Stimulated activated CD4-positive, alpha-beta T cell treated with anti-CD3 and anti-CD28 coated beads, Interleukin-4, amount 100 ng/mL, for 1 hour (primary cell): ENCODE measurements at places on chromosomes 7 and 10.
A peak's percentile ranks its signal among the peaks of the same experiment; 100 is the strongest.

GRCh38 chr7:112982441-112983063, 104.1 kb downstream of the GPR85 start:
- DNase-seq = no peak

DNA sequence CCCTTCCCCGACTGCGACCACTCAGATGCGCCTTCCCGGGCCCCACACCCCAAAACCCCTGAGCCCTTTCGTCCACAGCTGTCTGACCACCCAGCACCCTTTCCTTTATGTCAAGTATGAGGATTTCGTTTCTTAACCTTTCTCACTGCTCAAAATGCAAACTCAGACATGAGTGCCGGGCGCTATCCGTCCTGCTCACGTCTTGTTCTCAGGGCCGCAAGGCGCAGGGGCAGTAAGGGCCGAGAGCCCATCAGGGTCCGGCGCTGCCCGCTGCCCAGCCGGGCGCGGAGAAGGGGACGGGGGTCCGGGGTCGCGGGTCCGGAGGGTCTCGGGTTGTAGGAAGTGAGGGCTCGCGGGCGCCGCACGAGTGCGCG, 670 bp upstream of the RBM33 start:
- no peak for DNase-seq

- DNase-seq = no peak
These were observed 675.3 kb downstream of the INHBA start for GRCh38 chr7:41027428-41028115.

DNA sequence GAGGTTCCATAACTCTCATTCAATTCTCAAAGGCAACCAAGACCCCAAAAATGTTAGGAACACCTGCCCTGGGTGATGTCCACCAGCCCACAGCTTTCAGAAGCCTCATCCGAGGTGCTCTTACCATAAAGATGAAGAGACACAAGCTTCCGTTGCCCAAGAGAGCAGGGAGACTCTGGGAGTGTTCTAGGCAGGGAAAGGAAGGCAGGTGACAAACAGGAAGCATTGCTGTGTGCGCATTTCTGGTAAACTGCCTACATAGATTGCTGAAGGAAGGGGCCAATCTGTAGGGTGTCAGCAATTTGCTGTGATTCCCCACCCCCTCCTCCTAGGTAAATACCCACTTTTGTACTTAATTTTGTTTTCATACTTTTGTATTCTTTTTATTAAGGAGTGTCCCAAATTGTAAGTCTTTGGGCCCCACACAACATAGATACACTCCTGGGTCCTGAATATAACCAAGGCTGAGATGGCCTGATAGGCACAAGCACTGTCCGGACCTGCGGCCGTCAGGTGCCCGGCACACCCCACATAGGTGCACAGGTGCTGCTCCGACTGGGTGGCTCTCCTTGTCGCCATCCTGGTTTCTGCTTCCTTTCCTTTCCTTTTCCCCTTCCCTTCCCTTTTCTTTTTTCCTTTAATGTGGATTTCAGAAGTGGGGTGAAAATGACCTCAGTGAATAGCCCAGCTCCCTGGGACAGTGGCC, 51.4 kb upstream of the SMNDC1 start:
- DNase-seq = no peak

DNA sequence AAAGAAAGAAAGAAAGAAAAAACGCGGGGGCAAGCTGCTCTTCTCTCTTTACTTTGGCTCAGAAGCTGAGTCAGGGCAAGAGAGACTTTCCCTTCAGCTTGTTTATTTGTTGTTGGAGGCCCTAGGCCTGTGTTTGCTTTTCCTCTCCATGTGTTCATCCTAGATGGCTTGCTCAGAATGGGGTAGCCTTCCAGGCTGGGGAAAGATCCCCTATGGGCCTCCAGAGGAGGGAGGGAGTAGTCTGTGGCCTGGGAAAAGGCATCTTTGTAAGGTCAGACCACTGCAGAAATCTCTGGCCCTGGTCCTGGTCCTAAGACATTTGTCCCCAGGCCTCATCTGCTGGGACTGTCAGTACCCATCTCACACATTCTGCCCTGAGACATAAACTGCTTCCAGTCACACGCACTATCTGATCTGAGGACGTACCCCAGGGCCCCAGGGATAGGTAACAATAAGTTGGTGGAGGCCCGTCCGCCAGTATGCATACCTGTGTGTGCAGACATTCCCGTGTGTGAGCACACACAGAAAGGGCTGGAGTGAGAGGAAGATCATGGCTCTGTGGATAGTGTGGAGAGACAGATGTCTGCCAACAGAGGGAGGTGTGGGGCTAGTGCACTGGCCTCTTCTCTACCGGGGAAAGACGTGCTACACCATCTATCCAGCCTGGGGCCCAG, 4.9 kb upstream of the SCD start:
- peak; percentile 38 for DNase-seq

DNA sequence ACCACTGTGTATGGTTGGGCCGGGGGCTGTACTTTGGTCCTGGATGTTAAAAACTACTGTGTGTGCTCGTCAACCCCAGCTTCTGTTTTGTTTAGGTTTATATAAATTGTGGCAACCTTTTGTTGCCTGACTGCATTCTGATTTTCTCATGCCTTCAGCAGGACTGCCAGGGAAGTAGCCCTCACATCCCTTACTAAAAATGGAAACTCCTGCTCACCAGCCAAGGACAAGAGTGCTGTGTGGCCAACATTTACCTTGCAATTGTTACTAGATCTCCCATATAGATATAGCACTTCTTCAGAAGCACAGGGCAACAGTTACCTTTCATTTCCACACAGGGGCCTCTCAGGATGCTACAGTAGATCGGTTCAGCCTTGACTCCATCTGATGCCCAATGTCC, 174.4 kb downstream of the TAX1BP1 start:
- no peak for DNase-seq

GRCh38 chr7:135980665-135981180, 3.6 kb upstream of the MTPN start:
- peak; percentile 10 for DNase-seq

DNA sequence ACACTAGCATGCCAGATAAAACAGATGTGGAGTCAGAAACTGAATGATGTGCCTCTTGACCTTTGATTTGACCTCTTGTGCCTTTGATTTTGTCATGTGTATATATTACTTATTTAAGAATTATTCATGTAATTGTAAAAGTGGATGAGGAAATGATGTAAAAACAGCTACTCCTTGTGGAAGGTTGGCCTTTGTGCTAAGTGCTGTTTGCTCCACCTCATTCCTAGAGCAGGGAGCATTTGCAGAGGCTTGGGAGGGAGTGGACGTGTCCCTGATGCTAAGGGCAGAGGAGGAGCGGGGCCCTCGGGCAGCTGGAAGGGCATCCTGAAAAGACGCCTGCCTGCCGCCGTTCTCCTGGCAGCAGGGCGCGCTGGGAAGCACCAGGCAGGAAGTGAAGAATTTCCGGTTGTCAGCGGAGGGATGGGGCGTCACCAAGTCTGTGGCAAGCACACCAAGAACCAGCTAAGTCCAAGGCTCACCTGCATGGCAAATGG, 197.6 kb upstream of the ZNF32 start:
- DNase-seq = peak; percentile 25

DNA sequence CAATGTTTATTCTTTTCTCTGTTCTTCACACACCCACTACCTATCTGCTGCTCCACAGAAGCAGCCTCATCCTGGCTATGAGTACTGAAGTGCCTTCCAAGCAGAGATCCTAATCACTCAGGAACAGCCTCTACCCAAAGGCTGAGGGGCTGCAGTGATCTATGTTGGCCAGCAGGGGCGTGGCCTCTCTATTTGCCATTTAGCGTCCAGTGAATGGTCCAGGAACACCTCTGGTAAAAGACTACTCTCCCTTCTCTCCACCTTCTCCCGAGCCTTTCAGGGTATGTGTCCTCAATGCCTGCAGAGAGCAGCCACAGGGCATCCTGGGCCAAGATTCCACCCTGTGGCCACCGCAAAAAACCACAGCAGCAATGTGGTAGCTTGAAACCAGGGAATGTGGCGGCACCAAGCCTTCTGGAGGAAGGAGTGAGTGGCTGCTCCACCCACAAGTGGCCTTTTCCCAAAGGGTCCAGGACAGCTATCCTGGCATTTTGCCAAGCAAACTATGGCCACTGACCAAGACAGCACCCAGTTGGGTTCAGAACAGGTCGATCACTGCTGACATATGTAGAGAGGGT, 70.9 kb downstream of the SYPL1 start:
- peak; percentile 23 for DNase-seq

DNA sequence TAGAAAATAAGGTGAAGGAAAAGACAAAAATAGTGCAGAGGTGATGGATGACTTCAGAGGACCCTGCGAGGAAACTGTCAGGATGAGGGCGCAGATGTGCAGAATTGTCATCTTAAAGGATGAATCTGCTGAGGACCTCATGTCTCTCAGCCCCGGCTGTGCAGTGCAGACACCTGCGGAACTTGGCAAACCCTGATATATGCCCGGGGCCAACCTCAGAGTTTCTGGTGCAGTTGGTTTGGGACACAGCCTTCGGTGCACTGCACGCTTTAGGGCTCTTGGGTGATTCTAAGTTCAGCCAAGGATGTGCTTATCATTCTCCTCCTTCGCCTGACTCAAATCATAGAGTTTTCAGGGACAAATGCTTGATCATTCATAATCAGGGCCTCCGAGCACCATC, 310.1 kb downstream of the TCERG1L start:
- DNase-seq = no peak

- no peak for DNase-seq
These were observed 80.9 kb downstream of the SHH start for GRCh38 chr7:155731380-155731779.

DNA sequence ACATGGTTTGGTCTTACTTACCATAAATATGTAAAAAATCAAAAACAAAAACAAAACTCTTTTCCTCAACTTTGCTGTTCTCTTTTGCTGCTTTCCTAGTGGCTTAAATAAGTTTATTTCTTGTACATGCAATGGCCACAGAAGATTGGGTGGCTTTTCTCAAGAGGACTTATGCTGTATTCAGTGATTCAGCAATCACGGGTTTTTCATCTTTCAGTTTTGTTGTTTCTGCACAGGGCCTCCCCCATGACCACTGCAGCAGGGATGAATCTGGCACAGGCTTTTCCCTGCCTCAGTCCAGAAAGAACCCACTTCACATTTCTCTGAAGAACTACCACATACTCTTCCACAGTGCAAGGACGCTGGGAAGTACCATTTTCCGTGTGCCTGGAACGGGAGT, 355.0 kb downstream of the RNLS start:
- DNase-seq = no peak

DNA sequence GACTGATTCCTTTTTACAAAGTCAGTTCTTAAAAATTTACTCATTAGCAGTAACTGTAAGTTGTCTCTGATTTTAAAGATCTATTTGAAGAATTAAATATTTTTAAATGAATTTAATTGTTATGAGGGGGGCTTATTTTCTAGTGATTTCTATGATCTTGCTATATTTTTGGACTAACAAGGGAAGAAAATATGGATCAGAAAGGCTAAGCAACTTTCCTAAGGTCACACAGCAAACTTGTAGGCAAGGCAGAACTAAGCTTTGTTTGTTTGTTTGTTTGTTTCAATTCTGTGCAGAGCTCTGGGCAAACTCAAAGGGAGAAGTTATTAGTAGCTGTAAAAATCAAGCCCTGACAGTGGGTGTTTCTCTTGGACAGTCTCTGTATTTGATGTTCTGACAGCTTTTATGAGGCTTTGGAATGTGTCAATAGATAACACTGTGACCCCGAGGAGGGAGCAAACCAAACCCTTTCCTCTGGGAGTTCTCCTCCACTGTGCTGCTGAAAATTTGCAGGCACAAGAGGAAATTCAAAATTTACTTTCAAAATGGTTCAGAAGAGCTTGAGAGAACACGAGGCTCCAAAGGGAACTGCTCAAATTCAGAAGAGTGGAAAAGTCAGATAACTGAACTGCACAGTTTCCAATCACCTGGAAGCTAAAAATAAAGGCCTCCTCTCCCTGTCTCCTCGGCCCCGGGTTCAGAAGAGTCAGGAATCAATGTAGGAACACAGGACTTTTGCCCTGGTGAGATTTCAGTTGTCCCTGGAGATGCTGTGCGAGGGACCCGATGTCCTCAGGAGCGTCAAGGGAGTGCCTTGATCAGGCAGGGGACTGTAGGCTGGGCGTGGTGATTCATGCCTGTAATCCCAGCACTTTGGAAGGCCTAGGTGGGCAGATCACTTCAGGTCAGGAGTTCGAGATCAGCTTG, 325.7 kb downstream of the GATA3 start:
- DNase-seq = no peak

GRCh38 chr7:48173756-48174382, 2.6 kb downstream of the ABCA13 start:
- no peak for DNase-seq

DNA sequence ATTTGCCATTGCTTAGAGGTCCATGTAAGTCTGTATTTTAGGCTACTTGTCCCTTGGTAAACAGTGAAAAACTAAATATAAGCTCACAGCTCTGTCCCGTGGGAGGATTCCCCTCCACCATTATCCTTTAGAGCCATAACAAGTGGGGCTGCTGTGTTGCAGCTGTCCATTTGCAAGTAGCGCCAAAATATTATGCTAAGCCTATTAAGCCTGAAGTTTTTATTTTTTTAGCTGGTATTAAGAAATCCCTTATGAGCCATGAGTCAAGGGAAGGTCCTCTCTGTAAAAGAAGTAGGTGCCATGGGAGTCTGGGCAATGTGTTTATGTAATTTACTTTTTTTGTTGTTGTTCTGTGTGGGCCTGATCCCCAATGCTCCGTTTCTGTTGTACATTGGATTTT, 183.9 kb downstream of the THSD7A start:
- DNase-seq = no peak

DNA sequence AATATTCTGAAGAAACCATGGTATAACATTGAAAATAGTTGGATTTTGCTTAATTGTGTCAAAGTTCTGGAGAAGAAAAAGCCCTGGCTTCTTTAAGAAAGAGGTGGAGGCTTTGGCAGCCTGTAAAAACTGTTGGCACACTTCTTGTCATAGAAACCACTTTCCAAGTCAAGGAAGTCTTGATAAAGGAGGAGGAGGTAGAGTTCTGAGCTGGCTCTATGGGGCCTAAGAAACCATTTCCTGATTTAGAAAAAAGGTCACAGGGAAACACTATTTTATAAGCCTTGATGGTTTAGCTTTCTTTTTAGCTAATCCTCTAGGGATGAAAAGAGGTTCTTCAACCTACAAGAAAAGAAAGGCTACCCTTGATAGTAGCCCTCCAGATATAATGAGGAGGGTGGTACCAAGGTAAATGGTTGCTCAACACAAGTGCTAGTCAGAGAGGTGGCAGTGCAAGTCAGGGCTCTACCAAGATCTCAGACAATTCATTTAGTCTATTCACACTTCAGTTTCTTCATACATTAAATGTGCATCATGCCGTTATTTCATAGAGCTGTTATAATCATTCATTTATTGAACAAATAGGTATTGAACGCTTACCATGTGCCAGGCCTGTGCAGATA, 346.9 kb downstream of the RNLS start:
- no peak for DNase-seq

GRCh38 chr10:78651287-78651686, 417.5 kb upstream of the ZMIZ1 start:
- no peak for DNase-seq

GRCh38 chr10:58137813-58138212, 129.9 kb downstream of the IPMK start:
- DNase-seq = no peak
